CD8-positive, alpha-beta T cell (primary cell): ENCODE measurements at places on chromosomes 11 and 22.

DNA sequence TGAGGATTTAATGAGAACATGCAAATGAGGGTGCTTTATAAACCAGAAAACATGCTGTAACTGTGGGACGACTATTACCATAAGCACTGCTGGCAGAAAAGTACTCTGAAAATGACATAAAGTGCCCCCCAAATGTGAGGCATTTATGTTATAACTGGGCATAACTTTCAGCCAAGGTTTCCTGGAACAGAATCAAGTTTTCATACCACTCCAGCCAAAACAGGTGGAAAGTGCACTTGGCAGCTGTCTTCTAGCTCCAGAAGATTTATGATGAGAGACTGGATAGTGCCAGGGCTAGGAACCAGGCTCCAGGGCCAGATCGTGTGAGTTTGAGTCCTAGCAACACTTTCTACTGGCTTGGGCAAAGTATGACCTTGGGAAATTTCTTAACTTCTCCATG, 339.2 kb downstream of the TENM4 start:
- no peak for DNase-seq

DNA sequence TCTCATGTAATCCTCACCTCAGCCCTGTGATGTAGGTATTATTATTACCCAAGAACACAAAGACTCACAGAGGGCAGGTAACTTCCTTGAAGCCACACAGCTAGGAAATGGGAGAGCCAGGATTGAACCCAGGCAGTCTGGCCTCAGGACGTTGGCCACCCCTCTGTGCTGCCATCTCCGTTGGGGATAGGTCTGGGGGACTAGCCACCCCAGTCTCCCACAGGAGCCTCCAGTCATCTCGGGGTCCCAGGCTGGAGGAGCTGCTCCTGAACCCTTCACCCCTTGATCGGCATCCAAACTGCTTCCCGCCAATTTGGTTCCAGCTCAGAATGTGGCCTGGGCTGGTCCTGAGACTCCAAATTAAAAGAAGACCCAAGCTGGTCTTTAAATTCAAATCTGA, 10.4 kb upstream of the TCF20 start:
- no peak for DNase-seq

DNA sequence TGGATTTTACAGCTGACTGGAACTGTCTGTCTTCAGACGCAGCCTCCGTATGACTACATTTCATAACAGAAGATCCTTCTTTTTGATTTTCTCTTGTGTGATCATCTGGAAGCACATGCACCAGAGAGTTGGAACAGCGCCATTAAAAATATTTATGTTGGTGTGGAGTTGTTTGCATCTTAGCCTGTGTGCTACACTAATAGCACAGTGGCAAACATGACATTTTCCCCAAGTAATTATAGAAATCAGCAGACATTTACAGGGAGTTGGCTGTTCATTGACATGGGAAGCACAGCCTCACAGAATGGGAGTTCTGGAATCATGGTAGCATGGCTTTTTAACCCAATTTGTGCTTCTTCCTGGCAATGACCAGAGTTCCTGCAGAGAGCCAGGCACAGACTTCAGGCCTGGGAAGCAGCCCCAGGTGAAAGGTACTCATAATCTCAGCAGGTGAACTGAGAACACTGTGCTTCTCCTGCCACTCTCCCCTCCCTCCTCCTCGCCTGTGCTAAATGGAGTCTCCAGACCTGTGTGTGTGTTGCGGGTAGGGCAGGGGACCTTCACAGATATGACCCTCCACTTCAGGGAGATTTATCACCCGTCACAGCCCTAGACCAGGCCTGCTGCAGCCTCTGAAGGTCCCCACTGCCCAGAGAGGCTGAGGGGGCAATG, 82.8 kb upstream of the PLET1 start:
- no peak for DNase-seq

DNA sequence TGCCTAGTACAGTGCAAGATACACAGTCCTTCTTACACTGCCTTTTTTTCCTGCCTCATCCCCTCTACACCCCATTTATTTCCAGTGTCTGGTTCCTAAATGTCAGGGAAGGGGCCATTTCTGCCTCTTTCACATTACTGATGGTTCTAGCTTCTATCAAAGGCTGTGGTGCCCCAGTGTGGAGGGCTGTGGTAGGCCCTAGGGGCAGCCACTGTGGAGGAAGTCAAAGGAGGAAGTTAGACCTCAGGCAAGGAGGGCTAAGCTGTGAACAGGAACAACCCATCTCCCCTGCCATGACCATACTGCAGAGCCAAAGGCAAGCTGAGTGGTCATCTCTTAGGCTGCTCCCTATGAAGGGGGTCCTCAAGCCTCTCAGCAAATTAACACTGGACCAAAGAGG, 81.9 kb upstream of the CRTAM start:
- peak; percentile 79 for DNase-seq

- no peak for DNase-seq
These were observed 532.2 kb upstream of the API5 start for GRCh38 chr11:42779555-42779954.

GRCh38 chr11:13140028-13140870, 131.1 kb downstream of the RASSF10 start:
- DNase-seq: no peak

GRCh38 chr22:43975041-43975440, 19.8 kb downstream of the SAMM50 start:
- no peak for DNase-seq

DNA sequence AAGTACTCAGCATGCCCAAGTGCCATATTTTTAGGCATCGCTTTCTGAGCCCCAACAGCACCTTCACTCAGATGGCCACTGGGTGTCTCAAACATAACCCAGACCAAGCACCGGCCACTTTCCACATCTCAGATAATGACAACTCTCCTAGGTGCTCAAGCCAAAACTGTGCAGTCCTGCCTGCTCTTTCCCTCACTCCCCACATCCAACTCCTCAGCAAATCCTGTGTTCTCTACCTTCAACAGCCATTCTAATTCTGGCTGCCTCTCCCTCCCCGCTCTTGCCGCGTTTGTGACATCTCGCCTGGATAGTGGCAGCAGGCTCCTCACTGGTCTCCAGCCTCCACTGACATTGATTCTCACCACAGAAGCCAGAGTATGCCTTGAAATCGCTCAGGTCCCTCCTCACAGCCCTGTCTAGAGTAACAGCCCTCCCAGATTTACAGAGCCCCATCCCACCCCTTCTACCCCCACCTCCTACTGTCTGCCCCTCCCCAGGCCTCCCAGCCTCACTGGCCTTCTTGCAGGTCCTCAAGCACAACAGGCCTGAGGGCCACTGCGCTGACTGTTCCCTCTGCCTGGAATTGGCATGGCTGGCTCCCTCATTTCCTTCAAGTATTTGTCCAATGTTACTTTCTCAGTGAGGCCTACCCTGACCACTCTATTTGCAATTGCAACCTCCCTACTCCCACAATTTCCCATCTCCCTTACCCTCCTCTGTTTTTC, 1.3 kb upstream of the PHETA2 start:
- DNase-seq: no peak

DNA sequence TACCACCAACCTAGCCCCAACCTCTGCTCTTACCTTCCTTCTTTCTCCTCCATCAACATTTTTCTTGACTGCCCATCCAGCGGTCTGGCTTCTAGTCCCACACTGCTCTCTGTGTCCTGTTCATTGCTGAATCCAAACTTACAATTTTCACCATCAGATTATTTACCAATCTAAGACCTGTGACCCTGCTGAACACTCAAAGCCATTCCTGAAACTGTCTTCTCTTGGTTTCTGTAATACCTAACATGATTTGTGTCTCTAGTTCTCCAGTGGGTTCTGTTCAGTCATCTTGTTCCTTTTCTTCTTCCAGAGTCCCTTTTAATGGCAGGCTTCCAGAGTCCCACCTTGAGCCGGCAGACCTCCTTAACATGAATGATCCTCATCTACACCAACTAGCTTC, 24.1 kb downstream of the RRAS2 start:
- DNase-seq: no peak

DNA sequence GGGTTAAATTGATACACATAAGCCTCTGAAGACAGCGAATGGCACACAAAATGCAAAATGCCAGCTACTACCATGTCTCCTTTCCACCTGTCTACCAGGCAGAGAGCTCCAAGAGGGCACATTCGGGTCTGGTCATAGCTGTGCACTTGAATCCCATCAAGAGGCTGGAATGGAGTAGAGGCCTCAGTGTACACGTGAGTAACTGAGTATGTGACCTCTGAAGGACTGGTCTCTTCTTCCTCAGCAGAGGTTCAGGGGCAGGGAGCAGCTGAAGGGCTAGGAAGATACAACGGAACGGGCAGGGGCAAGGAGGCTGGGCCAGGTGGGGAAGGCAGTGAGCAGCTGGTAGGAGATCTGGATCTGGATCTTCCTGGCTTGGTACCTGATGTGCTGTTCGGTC, 56.3 kb upstream of the PHOX2A start:
- DNase-seq: no peak

- DNase-seq: no peak
These were observed 53.2 kb downstream of the NAT10 start for GRCh38 chr11:34158661-34159060.

- no peak for DNase-seq
These were observed 30.0 kb upstream of the MMP7 start for GRCh38 chr11:102560555-102561011.

DNA sequence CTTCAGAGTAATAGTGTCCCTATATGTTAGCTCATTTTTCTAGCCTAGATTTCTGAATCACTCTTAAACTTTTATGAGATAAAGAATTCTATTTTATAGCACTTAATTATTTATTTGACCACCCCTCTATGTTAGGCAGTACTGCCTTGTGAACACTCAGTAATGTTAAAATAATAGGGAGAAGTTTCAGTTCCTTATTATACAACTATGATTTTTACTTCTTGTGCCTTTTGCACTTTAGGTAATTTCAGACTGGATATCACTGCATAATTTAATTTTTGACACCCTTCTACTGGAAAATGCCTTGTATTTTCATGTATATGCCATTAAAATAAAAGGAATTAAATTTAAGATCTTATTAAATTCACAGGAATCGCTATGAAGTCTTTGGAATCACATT, 3.1 kb downstream of the BCO2 start:
- DNase-seq: no peak

GRCh38 chr11:7638710-7639642, 34.3 kb downstream of the CYB5R2 start:
- no peak for DNase-seq

DNA sequence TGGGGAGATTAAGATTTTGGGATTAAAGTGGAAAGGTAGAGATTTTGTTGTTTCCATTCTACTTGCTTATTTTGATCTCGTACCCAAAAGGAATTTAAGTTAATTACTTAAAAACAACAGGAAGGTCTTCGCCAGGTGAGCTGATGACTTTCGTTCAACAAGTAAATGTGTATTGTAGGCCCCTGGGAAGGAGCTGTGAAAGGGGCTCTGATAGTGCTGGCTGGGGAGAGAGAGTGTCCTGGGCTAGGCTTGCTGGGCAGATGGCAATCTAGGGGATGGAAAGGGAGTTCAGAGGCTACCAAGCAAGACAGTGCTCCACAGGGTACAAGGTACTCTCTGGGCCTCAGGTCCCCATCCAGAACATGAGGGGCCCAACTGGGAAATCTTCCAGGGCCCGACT, 189.4 kb downstream of the CEP164 start:
- DNase-seq: no peak

GRCh38 chr11:114832532-114833125, 154.3 kb downstream of the NXPE2 start:
- no peak for DNase-seq

DNA sequence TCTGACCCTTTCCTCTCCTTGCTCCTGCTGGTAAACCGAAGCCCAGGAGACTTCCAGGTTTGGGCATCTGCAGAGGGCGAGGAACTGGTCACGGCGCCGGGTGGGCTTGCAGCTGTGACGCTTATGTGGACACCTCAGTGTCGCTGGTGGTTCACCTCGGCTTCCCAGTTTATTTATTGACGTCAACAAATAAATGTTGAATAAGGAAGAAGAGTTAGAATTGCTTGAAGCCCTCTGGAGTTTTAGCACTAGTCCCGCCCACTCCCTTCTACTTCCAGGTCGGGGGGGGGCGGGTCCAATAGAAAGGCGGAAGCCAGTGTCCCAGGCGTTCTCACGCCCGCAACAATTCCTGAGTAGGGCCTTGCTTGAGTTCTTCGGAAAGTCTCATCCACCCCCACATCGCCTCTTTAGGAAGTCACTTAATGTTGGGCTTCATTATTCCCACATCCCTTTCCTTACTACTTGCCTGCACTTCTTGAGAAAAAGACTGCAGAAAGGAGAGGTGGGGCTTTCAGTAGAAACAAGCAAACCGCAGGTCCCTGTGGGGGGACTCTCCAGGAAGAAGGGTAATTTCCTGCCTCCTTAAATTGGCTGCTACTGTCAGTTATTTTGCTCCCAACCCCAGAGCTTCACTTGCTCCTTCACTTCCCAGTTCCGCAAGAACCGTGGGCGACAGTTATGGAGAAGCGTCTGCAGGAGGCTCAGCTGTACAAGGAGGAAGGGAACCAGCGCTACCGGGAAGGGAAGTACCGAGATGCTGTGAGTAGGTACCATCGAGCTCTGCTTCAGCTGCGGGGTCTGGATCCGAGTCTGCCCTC, at the start of gene TTC9C:
Gene TTC9C, plus strand, starts transcription at position 316 of the 818 bp plus-strand sequence. Its CDS starts 363 bp downstream, at position 679.
- DNase-seq: peak; percentile 81

DNA sequence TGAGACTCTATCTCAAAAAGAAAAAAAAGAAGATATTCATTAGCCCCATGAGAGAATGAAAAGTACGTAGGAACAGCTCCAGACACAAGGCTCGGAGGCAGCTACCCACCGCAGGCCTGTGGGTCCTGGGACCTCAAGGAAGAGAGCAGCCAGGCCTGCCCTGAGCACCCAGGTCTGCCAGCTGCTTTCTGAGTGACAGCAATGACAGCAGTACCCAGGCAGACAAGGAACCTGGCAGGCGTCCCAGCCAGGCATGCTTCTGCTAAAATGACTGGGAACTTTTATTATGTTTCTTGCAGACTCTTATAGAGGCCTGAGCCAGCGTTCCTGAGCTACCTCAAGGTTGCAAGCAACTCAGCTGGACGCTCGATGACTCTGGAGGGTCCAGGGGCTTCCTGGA, 31.6 kb downstream of the CPT1A start:
- DNase-seq: no peak

- no peak for DNase-seq
These were observed 47.5 kb downstream of the RPL27A start for GRCh38 chr11:8729837-8730696.

DNA sequence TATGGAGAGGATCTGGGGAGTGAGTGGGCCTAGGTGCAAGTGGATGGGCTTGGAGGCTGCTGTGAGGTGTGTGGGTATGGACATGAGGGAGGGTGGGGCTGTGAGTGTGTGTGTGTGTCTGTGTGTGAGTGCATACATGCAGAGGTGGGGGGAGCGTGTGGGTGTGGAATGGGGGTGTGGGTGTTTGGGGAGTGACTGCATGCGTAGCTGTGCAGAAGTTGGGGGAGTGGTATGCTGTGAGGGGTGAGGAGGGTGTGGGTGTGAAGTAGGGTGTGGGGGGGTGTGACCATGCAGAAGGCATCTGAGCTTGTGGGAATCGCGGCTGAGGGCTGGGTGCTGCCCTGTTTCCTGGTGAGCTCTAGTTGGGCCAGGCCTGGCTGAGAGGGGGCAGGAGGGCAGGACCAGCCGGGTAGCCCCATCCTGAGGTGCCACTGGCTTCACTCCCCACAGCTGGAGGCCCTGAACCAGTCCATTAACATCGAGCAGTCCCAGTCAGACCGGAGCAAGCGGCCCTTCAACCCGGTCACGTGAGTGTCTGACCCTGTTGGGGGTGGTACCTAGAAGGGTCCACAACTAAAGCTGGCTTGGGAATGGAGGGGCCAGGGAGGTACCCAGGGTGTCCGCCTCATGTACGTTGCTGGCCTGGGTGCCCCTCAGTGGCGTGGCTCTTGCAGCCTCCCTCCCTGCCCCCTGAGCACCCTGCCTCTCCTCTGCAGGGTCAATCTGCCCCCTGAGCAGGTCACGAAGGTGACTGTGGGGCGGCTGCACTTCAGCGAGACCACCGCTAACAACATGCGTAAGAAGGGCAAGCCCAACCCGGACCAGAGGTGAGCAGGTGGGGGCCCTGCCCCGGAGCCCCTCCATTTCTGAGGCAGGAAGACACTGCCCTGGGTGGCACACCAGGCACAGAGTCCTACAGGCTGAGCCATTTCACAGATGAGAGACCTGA, 16.5 kb downstream of the TMEM258 start:
- no peak for DNase-seq
